Fibroblast of upper back skin (primary cell): ENCODE measurements at places on chromosomes 7 and 10.

GRCh38 chr7:119996634-119997033 lies 276.3 kb upstream of the KCND2 start:
- DNase-seq, result no peak

- DNase-seq, result no peak
Observed at GRCh38 chr7:157437519-157438061, 100.8 kb downstream of the DNAJB6 start.

GRCh38 chr7:22061775-22062174 lies 116.1 kb upstream of the CDCA7L start:
- peak; percentile 8 for DNase-seq

DNA sequence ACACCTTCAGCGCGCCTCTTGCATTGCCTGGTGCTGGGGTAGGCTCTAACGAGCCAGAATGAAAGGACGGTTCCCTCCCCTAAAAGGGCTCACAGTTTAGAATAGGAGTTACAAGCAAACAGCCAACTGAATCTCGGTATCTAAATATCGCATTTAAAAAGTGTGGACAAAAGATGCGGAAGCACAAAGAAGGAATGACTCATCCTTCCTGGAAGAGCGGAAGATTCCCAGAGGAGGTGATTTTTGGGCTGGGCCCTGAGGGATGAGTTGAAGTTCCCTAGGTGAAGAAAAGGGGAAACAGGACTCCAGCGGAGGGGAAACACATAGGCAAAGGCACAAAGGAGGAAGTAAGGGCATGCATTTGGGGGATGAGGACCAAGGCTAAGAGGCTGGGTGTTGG lies 29.9 kb downstream of the SRRM3 start:
- no peak for DNase-seq

DNA sequence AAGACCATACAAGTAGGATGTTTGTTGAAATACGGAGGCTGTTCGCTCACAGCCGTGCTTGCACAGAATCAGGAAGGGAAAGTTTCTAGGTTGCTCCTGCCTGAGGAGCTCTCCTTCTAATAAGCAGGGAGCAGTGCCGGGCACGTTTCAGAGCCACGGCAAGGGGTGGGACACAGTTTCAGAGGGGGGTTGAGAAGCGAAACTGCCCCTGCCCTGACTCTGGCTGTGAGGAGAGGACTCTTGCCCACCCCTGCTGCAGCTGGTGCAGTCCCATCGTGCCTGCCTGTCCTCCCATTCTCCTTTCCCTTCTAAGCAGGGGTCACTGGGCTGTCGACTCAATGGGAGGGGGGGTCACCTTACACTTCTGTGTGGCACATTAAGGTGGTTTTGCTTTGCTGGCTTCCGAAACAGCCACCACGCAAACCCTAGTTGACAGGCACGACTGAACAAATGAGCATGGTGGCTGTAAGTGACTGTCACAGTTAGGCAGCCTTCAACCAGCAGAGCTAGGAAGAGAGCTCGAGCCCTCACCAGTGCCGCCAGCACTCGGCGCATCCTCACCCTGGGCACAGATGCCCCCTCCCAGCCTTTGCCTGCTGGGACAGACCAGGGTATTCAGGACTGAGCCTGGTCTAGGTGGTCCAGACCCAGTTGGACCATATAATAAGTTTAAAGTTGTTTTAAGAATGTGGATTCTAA lies 37.5 kb downstream of the ZNF467 start:
- no peak for DNase-seq

GRCh38 chr10:109480836-109481235 lies 442.5 kb downstream of the XPNPEP1 start:
- DNase-seq, result peak; percentile 9

DNA sequence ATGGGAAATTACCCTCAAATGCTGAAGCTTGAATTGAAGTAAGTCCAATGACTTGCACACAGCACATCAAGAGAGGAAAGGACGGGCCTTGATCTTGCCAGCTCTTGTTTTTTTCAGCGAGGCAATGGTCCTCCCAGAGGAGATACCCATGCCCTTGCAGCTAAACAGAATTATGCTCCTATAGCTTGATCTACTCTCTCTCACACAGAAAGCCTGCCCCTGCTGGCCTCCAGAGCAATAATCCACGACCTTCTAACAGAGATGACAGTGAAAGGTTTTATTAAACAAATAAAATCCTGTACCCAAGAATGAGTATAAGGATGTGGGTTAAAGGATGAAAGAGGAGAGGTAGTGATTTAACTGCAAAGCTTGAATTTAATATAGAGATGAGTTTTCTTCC lies 268.0 kb downstream of the ADRA2A start:
- DNase-seq, result no peak

DNA sequence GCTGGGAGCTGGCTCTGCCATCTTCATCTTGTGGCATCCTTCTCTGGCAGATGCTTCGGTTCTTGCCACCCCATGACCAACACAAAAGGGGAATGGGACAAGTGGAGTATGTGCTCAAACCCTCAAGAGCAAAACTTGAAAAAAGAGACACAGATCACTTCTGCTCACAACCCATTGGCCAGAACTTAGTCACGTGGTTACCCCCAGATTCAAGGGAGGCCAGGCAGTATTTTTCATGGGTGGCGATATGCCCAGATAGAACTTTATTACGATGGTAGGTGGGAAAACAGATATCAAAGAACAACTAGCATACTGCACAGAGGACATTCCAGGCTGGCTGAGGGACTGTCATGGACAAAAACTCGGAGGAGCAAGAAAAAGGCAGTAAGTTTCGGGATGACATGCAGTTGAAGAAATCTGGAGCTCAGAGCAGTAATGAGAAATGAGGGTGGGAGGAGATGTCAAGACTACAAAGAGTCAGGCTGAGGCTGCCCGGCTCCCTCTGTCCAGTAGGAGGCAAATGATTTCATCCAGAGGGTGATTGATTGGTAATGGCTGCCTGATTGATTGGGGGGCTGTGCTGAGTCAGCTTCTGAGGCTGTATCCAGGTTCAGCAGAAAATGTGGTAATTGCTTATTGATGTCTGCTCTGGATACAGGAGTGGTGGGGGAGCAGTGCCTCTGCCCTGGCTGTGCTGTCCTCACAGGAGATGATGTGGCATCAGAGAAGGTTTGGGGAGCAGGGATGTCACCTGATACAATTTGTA lies 25.3 kb downstream of the COL13A1 start:
- no peak for DNase-seq

GRCh38 chr10:35422228-35422627 lies 85.9 kb downstream of the CCNY start:
- DNase-seq, result no peak
